ENCODE measurements at places on chromosomes 3 and 15. TPM values are rescaled to one million over a fixed set of nuclear protein-coding genes. Genes with fewer than 3 reads are reported as not detected.

DNA sequence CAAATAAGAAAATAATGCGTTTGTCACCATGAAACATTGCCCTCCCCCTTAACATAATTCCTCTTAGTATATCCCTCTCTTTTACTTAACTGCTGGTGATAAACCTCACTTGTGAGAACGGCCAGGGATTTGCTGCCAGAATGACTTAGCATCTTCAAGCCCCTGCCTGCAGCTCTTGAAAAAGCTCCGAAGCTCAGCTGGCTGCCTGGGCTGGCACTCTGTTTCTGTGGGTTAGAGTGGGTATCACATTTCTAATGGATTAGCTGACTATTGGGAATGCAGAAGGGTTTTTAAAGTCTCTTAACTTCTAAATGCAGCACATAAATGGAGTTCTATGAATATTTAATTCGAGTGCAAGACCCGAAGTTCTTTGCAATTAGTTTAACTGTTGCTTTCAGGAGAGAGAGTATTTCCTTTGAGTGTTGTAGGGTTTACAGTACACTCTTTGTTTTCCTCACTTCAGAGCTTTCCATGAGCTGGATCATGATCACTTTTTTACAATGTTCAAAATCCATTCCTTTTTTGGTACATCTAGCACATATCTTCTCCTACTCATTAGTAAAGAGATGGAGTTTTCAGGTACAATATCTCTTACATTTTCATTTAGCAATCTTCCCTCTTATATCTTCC lies 124.7 kb upstream of the RBMS3 start:
- no peak for DNase-seq

DNA sequence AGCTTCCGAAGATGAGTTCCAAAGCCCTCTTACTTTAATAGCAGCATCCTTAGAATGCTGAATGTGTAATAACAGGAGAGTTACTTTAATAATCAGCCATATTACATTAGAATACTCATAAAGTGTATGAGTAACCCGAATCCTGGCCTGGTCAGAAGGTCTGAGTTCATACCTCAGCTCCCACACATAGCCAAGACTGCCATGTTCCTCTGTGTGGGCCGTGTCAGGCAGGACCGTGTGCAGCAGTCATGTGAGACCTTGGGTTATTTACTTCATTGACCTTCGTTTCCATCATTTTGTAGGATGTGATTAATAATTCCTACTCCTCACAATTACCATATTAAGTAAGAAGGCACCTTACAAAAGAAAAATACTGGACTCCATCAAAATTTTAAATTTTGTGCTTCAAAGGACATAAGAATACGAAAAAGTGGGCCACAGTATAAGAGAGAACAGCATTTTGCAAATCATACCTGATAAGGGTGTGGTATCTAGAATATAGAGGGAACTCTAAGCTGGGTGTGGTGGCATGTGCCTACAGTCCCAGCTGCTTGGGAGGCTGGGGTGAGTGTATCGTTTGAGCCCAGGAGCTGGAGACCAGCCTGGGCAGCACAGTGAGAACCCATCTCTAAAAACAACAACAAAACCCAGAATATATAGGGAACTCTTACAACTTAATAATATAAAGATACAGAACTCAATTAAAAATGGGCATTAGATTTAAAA lies 163.4 kb downstream of the ATG7 start:
- DNase-seq, result no peak

DNA sequence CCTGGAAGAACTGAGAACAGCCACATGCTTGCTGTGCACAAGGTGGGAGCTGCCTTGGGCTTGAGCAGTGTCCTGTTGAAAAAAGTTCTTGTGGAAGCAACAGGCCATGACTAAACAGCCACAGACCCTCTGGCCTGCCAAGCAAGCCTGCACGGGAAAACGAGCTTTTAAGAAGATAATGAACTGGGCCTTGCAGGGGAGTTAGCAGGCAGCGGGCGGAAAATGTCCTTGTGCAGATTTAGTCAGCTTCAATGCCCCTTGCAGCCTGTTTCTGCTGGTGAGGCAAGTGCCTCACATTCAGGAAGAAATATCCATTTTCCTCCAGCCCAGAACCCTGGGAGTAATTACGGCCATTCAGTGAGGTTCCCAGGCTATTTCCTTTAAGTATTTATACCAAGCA lies 126.2 kb upstream of the KLHL25 start:
- no peak for DNase-seq

DNA sequence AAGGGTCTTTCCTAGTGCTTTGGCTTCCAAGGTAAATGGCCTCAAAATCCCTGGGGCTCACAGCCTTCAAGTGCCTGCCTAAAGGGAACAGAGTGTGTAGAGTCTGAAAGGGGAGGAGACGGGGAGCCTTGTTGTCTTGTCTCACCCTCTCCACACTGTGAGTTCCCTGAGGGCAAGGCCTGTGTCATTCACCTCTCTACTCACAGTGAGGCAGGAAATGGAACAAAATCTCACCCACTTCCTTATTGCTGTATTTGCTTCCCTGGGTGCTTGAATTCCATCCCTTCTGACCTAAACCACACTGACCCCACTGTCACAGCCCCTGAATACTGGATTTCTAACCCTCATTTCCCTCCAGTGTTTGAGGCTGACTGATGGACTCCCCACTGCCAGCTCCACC lies 197.5 kb downstream of the EPHB1 start:
- no peak for DNase-seq

GRCh38 chr15:44058126-44058525 lies 136.9 kb downstream of the FRMD5 start:
- no peak for DNase-seq

- no peak for DNase-seq
Observed at GRCh38 chr15:46278486-46279090, 643.8 kb downstream of the SQOR start.

Gene NR1I2
- polyA plus RNA-seq, result 0.44 TPM
